CD4-positive, alpha-beta T cell treated with Interferon alpha-2 for 1 hour (primary cell): ENCODE measurements at places on chromosomes 6 and 20.

DNA sequence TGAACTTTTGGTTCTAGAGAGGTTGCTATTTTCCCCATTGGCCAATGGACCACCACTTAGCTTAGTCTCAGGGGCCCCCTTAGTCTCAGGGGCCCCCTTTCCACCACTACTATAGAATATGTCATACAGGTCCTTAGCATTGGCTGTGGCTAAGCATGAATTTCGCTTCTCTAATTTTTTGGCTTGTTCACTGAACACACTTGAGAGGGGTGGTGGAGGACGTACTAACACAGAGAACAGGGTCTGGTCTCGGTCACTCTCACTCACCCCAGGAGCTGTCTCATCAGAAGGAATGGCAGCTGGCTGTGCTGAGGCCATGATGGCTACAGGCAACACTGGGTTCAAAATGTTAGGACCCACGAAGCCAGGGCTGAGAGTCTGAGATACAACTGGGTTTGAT, 30.3 kb downstream of the ZNF318 start:
- no peak for DNase-seq

- no peak for DNase-seq
Measured at GRCh38 chr6:31730631-31731086, 1.6 kb upstream of the DDAH2 start.

GRCh38 chr6:137070303-137070702, 25.5 kb upstream of the IL20RA start:
- no peak for DNase-seq

DNA sequence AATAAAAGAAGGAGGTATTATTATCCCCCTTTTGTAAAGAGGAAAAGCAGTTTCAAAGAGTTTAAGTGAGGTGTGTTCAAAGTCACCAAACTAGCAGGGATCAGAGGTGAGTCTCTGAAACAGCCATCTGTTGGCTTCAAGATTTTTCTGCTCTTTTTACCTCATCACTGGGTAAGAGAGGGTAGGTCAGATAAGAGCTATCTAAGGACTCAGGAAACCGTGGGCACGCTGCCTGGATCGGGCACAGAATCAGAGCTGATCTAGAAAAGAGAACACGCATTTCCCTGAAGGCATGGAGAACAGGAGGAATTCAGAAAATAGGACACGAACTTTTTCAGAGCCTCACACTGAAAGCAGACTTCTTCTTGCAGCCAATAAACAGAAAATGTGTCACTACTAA, 65.8 kb upstream of the LY86 start:
- no peak for DNase-seq

DNA sequence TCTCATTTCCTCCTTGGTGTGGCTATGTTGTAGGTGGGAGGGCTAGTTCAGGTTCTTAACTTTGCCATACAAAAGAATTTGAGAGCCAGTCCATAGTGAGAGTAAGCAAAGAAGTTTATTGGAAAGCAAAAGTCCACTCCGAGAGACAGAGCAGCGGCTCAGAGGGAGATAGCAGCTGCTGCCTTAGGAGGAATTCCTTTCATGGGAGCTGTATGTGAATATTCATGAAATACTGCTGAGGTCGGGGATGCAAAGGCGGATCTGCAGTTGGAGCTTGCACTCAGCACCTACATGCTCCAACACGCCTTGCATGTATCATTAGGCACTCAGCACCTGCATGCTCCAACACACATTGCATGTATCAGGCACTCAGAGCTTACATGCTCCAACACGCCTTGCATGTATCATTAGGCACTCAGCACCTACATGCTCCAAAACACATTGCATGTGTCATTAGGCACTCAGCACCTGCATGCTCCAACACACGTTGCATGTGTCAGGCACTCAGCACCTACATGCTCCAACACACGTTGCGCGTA, 54.9 kb downstream of the CDH4 start:
- DNase-seq: no peak

DNA sequence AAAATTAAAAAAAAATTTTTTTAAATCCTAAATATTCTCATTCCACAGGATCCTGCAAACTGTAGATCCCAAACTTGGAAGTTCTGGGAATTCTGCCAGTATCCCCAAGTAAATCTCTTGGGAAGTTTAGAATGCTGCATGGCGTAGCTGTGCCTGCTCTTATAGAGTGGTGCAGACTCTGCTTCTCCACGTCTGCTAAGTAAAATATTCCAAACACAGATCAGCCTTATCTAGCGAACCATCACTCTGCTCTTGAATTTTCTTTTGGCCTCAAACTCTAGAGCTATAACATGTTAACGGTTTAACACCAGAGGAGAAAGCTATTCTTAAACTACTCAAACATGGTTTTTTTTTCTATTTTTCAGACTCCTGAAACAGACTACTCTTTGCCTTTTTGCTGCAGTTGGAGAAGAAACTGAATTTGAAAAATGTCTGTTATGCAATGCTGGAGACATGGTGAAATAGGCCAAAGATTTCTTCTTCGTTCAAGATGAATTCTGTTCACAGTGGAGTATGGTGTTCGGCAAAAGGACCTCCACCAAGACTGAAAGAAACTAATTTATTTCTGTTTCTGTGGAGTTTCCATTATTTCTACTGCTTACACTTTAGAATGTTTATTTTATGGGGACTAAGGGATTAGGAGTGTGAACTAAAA, 138.5 kb upstream of the AKAP12 start:
- no peak for DNase-seq

DNA sequence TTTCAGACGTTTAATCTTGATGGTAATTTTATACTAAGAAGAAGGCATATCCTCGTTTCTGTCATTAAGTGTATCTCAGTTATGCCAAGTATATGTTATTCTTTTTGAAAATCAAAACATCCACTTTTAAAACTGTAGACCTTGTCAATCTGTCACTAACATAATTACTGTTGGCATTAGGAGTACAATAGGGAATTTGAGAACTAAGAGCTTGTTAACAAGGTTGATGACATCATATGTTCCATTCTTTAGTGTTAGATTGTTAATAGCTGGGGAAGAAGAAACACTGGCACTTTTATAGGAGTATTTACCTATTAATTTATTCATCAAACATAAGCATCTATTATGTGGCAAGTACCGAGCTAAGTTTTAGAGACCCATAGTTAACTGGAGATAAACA, 76.2 kb downstream of the MAP3K4 start:
- no peak for DNase-seq

- DNase-seq: no peak
Measured at GRCh38 chr20:19498756-19499155, 259.3 kb upstream of the RIN2 start.

DNA sequence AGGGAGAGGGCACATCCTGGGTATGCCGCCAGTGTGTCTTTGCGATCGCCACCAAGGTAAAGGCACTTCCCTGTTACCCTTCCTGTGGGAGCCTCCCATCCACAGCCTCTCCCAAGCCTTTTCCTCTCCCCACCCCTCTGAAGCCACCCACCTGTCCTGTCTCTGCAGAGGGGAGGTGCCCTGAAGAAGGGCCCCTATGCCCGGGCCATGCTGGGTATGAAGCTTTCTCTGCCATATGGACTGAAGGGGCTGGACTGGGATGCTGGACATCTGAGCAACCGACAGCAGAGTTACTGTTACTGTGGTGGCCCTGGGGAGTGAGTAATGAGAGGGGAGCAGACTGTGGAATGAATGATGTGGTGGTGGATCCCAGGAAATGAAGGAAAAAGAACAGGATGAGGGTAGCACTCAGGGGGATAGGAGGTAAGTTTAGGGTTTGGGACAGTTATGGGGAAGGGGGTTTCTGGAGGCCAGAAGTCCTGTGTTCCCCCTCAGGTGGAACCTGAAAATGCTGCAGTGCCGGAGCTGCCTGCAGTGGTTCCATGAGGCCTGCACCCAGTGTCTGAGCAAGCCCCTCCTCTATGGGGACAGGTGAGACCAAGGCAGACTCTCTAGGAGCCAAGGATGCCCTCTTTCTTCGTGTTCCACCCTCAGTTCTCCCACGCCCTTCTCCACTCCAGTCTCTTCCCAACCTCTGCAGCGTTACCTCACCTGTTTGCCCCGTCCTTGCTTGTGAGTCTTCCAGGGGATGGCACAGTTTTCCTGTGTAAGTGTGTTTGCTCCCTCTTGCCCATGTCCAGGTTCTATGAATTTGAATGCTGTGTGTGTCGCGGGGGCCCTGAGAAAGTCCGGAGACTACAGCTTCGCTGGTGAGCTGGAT, 2.7 kb downstream of the PHF1 start:
- DNase-seq: no peak

- DNase-seq: no peak
Measured at GRCh38 chr6:163530406-163530805, 115.9 kb downstream of the QKI start.

- DNase-seq: no peak
Measured at GRCh38 chr6:110689275-110689935, 125.9 kb downstream of the CDK19 start.

GRCh38 chr6:44110005-44110676, 17.1 kb downstream of the MRPL14 start:
- DNase-seq: no peak

DNA sequence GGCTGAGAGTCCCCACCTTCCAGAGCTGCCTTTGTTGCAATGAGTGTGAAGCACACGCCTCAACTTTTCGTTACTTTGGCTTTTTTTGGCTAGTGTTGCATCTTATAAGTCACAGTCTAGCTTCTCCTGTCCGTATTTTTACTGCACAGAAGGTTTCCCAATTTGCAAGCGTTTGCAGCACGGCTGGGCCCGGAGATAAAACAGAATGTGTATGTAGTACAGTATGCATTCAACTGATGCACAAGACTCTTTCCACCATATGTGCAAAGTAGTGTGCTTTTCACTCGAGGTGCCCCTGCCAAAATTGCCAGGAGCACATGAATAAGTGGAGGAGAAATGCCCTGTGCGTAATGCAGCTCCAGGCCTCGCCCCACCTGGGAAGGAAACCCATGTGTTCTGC, 79.6 kb downstream of the SOBP start:
- no peak for DNase-seq

DNA sequence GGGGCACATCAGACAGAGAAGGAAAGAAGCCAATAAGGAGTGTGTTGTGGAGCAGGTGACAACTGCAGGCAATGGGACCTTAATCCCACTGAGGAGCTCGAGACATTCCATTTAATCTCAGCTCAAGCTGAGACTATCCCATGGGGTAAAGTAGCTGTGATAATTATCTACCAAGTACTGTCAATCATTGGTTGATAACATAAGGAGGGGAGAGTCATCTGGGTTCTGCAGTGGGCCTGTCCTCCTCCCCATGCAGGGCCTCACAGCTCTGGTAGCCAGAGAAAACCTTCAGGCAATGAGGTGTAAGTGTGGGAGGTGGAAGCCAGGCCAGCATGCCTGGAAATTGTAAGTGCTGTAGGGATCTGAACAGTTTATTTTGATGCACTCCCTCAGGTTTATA, 375.0 kb upstream of the ARID1B start:
- DNase-seq: no peak

DNA sequence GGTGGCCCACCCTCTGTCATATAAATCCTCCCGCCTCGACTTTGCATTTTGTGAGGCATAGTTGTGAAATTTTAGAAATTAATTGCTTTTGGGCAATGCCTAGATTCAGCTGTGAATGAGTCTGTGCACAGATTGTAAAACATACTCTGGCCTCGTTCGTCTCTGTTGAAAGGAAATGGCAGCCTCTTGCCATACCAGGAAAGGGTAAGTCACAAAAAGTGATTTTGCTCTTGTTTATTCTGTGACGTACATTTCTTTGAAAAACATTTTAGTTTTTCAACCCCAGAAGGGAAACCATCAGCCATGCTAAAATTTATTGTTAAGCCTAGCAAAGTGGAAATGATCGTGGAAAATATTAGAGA, 15.3 kb upstream of the EXOC2 start:
- no peak for DNase-seq

GRCh38 chr6:147192278-147192911, 11.8 kb upstream of the STXBP5 start:
- DNase-seq: no peak

GRCh38 chr20:50774515-50774914, 20.3 kb upstream of the BCAS4 start:
- DNase-seq: no peak

DNA sequence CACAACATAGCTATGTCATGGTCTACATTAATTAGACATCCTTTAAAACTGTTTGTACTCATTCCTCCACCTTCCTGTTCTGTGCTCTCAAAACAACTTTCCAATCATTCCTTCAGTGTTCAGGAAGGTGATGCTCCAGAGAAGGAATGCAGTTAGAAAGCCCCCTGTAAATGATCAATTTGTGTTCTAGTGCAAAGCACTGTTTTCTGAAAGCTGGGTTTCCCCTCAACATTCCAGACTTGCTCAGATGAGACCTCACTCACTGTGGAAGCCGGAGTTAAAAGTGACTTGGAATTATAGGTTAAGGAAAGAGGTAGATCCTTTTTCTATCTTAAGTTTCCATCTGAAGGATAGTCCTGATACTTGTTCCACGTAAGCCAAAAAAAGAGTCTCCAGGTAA, 95.9 kb downstream of the BMP2 start:
- no peak for DNase-seq

DNA sequence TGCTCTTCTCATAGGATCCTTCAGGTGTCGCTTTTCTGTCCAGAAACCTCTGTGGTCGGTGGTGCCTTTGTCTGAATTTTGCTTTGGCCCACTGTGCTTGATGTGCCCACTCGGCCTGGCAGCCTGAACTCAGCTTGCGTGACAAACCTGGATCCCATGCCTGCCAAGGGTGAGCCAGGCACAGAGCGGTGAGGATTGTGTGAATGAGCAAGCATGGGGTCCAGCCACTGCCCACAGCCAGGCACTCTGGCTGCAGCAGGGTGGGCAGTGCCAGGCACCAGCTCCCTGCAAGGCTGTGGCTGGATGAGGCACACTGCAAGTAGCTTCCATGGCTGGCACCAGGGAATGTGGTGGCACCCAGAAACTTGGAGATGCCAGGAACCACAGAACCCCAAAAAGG, 110.3 kb downstream of the THEMIS start:
- DNase-seq: no peak

GRCh38 chr6:53544470-53545308, at the start of gene GCLC:
GCLC (minus strand) TSS chr6:53545101; CDS start chr6:53544645, 456 bp downstream.
- DNase-seq: peak; percentile 92

- DNase-seq: no peak
Measured at GRCh38 chr6:166861304-166861703, 95.0 kb downstream of the RNASET2 start.

DNA sequence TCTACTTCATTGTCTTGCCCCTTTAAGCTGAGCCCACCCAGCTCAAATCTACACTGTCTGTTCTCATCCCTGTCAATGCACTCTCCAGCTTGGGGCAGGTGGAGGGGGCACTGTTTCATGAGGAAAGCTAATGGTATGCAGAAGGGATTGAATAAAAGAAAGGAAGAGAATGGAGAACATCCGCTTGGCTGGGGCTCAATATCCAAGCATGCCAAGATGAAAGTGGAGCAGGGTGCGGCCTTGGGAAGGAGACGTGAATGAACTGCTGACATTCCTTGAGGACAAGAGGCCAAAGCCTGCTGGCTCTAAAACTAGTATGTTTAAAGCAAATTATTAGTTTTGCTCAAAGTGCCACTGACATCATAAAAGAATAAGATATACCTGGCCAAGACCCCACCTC, 24.2 kb downstream of the AKAP12 start:
- DNase-seq: no peak
